Stimulated activated naive CD8-positive, alpha-beta T cell treated with anti-CD3 and anti-CD28 coated beads, Interleukin-15, amount 100 ng/mL, for 72 hours (primary cell): ENCODE measurements at places on chromosomes 3 and 15.

GRCh38 chr3:159854500-159855124 is 134.0 kb upstream of the IL12A start:
- DNase-seq = no peak

DNA sequence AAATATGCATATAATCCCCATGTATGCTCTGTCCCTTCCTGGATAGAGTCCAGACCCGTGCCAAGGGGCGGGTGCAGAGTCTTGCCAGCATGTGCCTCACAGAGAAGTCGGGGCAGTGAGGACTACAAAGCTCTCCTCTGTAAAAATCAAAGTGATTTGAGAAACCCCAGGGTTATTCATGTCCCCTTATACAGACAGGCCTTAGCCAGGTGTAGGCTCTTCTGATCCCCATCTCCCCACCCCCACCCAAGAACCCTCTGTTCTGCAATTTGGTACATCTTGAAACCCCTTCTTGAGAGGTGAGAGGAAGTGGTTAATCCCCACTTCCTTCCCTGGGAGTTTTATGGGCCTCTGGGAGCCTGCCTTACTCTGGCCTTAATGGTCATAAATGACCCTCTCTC is 24.7 kb downstream of the TRIM71 start:
- no peak for DNase-seq

DNA sequence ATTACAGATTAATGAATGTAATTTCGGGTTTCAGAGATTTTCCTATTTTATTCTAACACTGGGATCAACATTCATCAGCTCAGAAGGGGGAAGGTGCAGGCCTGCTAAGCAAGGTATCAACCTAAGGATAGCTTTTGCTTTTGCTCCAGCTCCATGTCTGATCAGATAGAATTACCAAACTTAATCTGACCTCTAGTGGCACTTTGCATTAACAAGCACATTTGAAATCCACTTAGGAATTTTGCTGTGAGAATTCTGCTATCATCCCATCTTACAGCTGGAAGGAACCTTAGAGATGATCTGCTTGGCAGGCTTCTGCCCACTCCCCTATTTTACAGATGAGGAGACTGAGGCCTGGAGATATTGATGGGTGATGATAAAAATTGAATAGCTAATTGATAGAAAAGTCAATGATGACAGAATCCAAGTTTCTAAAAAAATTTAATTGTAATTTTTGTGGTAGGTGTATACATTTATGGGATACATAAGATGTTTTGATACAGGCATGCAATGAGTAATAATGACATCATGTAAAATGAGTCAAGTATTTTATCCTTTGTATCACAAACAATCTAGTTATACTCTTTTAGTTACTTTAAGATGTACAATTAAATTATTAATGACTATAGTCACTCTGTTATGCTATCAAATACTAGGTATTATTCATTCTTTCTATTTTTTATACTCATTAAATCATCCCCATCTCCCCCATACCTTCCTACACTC is 209.2 kb upstream of the ZPLD1 start:
- DNase-seq = no peak

GRCh38 chr3:161950318-161950868 is 453.8 kb downstream of the OTOL1 start:
- no peak for DNase-seq

- no peak for DNase-seq
Observed at GRCh38 chr15:54064365-54064764, 86.1 kb downstream of the UNC13C start.

DNA sequence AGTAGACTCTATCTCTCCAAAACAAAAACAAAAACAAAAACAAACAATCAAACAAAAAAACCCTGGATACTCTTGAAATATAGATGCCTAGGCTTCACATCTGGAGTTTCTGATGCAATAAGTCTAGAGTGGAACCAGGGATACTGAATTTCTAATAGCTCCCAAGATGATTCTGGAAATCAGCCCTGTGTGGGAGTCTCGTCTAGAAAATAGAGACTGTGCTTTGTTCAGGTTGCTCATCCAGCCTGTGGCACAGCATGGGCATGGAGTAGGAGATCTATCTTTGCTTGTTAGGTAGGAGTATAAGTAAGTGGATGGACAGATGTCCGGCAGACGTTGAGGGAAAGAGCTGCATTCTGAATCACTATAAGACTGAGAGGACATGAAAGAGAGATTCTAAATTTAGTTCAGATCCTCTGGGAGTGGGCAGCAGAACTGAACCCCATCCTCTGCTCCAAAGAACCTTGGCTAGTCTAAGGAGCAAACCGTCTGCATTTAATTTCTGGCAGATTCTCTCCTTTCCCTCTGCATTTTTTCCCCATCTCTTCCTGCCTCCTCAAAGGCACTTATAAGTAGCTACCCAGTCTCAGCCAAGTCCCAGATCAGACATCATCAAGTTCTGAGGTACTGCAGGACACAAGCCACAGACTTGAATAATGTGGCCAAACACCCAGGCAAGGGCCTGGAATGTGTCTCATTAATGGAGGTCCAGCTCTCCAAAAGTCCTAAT is 92.6 kb upstream of the STRIT1 start:
- DNase-seq = no peak

DNA sequence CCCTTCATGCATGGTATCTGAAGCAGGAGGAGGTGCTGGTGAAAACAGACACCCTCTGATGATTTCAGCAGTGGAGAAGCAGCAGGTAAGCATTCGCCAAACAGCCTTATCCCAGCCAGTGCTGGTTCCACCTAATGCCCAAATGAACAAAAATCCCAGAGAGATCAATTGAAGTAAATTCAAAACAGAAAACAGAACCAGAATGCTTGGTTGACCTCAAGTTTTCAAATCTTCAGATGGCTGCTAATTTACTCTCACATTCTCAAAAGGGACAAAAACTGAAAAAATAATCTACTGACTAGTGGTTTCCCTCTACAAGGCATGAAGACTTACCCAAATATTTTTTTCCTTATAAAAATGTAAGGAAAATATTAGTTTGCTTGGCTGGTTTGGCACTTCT is 87.0 kb upstream of the MYO5C start:
- DNase-seq = no peak

DNA sequence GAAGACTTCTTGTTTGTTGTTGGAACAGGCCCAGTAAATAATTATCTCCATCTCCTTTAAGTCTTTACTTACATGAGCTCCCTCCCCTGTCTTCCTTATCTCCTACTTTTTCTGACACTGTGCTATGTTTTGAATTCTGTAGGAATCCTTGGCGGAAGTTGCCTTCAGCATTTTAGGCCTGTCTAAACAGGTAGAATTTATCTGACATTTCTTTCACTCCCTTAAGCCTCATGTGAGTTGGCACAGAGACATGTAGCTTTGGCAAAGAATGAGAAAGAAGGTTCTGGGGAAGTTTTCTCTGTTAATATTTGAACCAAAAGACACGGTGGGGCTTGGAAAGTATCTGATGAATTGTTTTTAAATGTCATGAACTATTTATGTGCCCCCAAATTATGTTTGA is 8.1 kb downstream of the MCTP2 start:
- no peak for DNase-seq

DNA sequence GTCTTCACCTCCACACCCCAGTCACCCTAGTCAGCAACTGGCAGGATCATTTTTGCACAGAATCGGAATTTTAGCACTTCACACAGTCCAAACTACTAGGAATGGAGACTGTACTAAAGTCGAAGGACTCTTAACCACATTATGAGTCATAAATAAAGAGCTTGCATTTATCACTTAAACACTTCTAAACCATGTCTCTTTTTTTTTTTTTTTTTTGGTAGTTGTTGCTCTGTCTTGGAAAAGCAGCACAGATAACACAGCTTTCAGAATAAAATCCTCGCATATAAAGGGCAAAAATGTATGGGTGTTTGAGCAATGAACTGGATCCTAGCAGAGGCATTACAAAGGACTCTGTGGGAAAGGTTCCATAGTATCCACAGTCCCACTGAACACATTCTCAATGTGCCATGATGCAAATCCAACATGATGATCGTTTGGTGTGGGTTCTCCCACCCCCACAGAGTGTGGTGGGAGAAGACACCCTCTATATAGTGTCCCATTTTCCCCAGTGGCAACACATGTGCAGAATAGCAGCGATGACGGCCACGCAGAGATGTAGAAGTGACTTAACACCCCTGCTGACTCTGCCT is 47.1 kb downstream of the FOXP1 start:
- no peak for DNase-seq

GRCh38 chr15:64883997-64884511 is 27.6 kb upstream of the ANKDD1A start:
- DNase-seq = peak; percentile 78

DNA sequence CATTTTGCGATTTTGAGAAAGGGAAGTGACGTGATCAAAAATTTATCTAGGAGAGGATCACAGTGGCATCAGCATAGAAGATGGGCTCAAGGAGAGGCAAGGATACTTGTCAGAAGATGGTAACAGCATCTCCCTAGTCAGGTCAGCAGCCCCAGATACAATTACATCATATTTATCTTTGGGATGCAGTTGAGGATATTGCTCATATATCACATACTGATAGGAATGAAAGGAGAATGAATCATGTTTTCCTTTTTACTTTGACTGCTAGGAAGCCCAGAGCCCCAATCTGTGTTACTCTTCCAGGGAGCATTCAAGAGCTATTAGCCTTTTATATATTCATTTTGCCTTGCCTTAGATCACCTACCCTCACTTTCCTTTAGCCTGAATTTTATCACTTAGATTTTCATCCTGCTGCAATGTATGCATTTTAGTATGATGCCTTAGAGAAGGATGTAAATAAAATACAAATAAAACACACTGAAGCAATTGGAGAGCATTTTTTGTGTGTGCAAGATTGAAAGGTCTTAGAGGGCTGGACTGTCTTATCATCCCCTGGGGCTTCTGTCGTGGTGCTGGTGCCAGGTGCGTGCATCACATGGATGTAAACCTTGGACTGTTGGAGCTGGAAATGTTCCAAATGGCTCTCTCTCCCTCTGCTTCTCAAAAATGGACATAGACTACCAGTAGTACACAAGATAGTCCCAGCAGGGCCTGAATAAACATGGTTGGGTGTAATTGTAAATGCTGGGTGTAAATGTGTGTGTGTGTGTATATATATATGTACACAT is 40.3 kb downstream of the CORO2B start:
- no peak for DNase-seq

- no peak for DNase-seq
Observed at GRCh38 chr3:69458803-69459365, 73.0 kb upstream of the FRMD4B start.

DNA sequence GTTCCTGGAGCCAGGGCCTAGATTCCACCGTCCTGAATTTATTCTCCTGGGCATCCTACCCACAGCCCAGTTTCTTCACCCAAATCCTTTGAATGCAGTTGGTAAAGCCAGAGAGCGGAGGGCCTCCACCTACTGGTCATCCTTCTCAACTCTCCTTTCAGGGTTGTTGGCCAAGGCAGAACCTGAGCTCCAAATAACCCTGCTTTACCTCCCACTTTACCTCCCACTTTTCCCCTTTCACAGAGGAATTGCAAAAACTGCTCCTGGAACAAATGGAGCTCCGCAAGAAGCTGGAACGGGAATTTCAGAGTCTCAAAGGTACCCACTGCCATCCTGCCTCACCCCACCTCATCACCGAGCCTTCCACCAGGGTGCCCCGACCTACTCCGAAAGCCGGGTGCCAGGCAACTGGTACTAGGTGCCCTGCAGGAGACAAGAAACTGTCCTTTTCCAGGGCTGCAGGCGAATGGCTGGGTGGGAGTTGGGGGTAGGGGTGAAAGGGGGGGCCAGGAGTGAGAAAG is 6.8 kb downstream of the SKOR1 start:
- peak; percentile 18 for DNase-seq

DNA sequence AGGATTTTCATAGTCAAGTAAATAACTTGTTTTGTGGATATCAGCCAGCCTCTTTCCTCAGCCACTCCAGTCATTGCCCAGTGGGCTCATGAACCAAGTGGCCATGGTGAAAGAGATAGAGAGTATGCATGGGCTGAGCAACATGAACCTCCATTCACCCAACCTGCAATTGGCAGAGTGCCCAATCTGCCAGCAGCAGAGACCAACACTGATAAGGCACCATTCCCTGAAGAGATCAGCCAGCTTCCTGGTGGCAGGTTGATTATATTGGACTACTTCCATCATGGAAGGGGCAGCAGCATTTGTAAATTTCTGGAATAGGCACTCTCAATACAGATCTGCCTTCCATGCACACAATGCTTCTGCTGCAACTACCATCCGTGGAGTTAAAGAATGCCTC is 10.3 kb upstream of the MCF2L2 start:
- DNase-seq = no peak

DNA sequence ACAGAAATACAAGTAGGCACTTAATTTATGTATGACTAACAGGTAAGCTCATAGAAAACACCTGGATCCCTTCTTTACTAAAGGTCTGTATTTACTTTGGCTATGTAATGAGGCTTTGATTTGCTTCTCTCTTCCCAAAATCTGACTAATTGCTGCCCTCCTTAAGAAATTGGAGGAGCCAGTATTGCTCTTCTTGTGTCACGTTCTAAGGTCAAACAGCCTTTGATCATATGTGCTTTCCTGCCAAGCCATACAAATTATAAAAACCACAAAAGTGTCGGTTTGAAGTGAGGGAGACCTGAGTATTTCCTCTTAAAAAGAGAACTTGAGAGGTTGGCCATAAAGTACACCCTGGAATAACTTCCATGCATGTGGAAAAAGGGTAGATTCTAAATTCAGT is 112.1 kb upstream of the MB21D2 start:
- DNase-seq = no peak

GRCh38 chr3:132538072-132538471 is 59.0 kb upstream of the ACKR4 start:
- DNase-seq = no peak

- DNase-seq = no peak
Observed at GRCh38 chr3:162019817-162020216, 523.2 kb downstream of the OTOL1 start.

DNA sequence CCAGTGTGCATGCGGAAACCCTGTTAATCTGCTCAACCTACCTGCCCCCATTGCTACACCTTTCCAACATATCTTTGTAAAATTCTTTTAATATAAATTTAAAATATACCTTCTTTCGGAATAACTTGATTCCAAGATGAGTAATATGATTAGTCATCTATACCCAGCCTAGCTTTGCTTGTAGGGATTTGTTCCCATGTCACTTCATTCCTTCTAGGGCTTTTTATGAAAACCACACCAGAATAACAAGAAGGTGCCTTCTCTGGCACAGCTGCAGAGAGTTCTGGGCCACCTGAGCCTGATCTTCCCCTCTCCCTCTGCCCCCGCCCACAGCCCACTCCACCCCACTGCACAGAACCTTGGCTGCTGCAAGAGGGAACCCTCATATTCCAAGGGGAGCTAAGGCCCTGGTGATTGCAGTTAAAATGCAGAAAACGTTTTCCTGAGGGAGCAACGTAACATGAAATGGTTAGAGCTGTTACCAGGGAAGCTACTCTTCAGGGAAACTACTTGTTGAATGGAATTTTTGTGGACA is 38.6 kb upstream of the HACD2 start:
- DNase-seq = no peak

DNA sequence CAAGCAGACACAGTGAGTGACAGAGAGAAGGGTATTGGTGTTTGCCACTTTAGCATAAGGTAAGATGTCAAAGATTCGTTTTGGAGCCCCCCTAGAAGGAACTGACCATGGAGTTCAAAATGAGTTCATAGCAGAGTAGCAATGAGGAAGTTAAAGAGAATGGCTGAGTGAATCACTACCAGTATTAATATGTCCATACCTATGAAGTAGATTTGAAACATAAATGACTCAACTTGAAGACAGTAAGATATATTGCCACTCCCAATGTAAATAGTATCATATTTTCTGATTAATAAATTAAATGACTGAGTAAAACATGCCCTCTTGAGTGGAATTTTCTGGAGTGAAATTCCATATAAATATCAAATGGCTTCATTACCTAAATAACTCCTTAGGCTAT is 675.1 kb downstream of the NLGN1 start:
- DNase-seq = no peak

GRCh38 chr3:97970956-97971620 is 1.1 kb downstream of the RIOX2 start:
- DNase-seq = no peak
